Ureter (tissue), 1 donor: ENCODE measurements at places on chromosomes 4 and X. TPM values are rescaled to one million over a fixed set of nuclear protein-coding genes. Genes with fewer than 3 reads are reported as not detected.

PNMA3 gene
- 1.2 TPM for total RNA-seq

AKAP14 gene
- not detected for total RNA-seq

FRMPD3 gene
- total RNA-seq, result 0.96 TPM

RAB40A gene
- total RNA-seq, result 2.8 TPM

RPL9 gene
- total RNA-seq, result 1,753 TPM

REST gene
- total RNA-seq, result 45.3 TPM

SPANXA1 gene
- total RNA-seq, result not detected

MAMLD1 gene
- total RNA-seq, result 6.1 TPM

FAM53A gene
- 2.5 TPM for total RNA-seq

SPANXD gene
- not detected for total RNA-seq

GLRB gene
- 2.4 TPM for total RNA-seq

BEX1 gene
- total RNA-seq, result 2.4 TPM

CXCL13 gene
- 1.6 TPM for total RNA-seq

PAGE2B gene
- not detected for total RNA-seq

RASGEF1B gene
- 8.4 TPM for total RNA-seq

CXorf65 gene
- total RNA-seq, result not detected

IL2RG gene
- 5.6 TPM for total RNA-seq

MAOA gene
- total RNA-seq, result 241 TPM

SMR3B gene
- not detected for total RNA-seq

YTHDC1 gene
- total RNA-seq, result 116 TPM

MANBA gene
- total RNA-seq, result 23.6 TPM

AMER1 gene
- total RNA-seq, result 7.6 TPM

SGMS2 gene
- 17.3 TPM for total RNA-seq

UCP1 gene
- total RNA-seq, result not detected

ZNF711 gene
- 6.4 TPM for total RNA-seq

TMEM150C gene
- 4.8 TPM for total RNA-seq

HTN1 gene
- not detected for total RNA-seq

ARR3 gene
- total RNA-seq, result not detected

GNRHR gene
- total RNA-seq, result not detected

LARP7 gene
- total RNA-seq, result 43.4 TPM

FGD1 gene
- 3.3 TPM for total RNA-seq

PDGFC gene
- total RNA-seq, result 13.8 TPM

CAPN6 gene
- total RNA-seq, result 0.47 TPM

KLHL13 gene
- 14.2 TPM for total RNA-seq

NRK gene
- 2.2 TPM for total RNA-seq

FHL1 gene
- 248 TPM for total RNA-seq

EGFL6 gene
- 0.78 TPM for total RNA-seq

PAGE2 gene
- not detected for total RNA-seq

PAGE4 gene
- not detected for total RNA-seq

MTNR1A gene
- not detected for total RNA-seq

WAS gene
- total RNA-seq, result 4.8 TPM

IL3RA gene
- 7.4 TPM for total RNA-seq

ZNF674 gene
- 8.5 TPM for total RNA-seq

TLR1 gene
- 4.0 TPM for total RNA-seq

PPP2R2C gene
- 2.8 TPM for total RNA-seq
